ENCODE measurements at places on chromosomes 13 and 19.

- no peak for DNase-seq
Observed at GRCh38 chr13:30165071-30165470, 142.3 kb downstream of the KATNAL1 start.

DNA sequence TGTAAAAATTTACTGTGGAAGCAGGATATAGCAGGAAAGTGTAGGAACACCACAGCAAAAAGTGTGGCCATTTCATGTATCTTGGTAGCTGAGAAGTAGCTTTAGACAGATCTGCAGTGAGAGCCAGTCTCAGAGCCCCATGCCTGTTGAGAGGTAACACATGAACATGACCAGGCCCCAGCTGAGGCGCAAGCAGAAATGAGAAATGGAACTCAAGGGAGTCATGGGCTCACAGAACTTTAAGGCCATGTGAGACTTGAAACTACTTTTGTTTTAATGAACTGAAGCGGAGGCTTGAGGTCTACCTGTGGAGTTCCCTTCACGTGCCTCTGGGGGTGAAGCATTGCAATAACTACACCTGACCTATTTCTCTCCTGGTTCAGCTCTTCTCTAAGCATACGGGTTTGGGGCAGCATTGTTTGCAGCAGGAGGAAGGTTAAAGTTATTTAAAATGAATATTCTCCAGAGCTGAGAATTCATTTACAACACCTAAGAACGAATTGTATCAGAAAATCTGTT, 3.3 kb downstream of the MYO16 start:
- no peak for DNase-seq

DNA sequence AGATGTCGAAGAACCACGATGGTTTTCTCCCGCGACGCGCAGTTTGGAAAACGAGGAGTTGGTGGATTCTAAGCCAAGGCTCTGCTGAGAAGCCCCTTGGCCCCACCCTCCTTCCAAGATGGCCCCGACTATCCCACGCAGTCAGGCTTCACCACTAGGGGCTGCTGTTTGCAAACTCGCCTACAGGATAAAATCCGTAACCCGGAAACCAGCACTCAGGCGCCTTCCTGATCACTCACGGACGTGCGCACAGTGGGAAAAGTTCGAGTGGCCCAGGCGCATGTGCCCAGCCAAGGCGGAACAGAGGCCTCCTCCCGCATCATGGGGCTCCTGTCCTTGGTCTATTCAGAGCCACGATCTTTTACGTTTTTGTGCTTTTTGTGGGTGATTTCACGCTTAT, 19.2 kb upstream of the UQCR11 start:
- peak; percentile 43 for DNase-seq

GRCh38 chr13:30856005-30856790, 49.9 kb upstream of the MEDAG start:
- DNase-seq = no peak

- DNase-seq = no peak
Observed at GRCh38 chr13:43026262-43026661, 2.9 kb downstream of the DNAJC15 start.

Measured in DMS53 (cell line).